Pancreas (tissue), 10 donors: ENCODE measurements at places on chromosomes 5 and 9. TPM values are rescaled to one million over a fixed set of nuclear protein-coding genes. Genes with fewer than 3 reads are reported as not detected.

Gene MEGF9
- 5.0 TPM for total RNA-seq

Gene LRRC70
- total RNA-seq: 0.87 TPM

Gene IFT74
- total RNA-seq: 7.7 TPM

Gene UAP1L1
- total RNA-seq: 13.6 TPM

GRCh38 chr5:72346398-72346797, 26.2 kb downstream of the PTCD2 start:
- no peak for DNase-seq

- no peak for DNase-seq
Measured at GRCh38 chr9:13508681-13509080, 229.2 kb upstream of the MPDZ start.

GRCh38 chr5:174083056-174083827, 37.7 kb downstream of the NSG2 start:
- DNase-seq: no peak

DNA sequence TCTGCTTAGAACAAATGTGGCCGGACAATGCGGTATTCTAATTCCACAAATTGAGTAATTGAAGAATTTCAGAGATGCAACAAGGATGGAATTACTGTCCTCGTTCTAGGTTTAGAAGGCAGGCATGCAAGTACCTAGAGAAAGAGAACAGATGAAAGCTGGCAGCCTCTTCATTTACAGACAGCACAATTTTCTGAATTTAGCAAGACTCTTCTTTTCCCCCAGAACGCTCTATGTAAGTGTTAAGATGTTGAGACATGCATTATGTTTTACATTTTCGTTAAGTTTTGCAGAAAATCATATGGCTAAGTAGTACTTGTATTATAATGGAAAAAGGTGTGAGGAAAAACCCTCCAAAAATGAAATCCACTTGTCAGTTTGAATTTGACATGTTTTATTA, 259.5 kb upstream of the ARRDC3 start:
- DNase-seq: no peak

GRCh38 chr5:60287174-60287771, 393.7 kb upstream of the PDE4D start:
- DNase-seq: peak; percentile 44

DNA sequence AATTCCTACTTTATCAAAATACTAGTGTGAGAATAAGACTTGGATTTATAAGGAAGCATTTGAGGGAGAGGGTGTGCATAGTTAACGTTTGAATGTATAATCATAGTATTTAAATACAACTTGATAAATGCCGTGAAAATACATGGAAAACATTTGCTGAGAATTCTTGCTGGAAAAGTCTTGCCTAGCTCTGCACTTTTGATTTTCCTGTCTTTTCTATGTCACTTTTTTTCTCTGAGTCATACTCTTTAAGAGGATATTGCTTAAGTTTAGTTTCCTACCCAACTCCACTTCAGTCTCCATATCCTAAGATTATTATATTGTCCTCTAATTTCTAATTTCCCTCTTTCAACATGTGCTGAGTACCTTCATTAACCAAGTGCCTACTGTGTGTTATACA, 616.6 kb upstream of the SEMA6A start:
- DNase-seq: no peak

GRCh38 chr5:141172381-141173204, at the start of gene PCDHB7:
TSS of gene PCDHB7 (plus strand) at chr5:141172644. CDS start at chr5:141172836, 192 bp downstream.
- no peak for DNase-seq
